NCI-H1417 treated with DMSO at 0.1 percent for 48 hours (cell line): ENCODE measurements at places on chromosomes 2 and 18.

DNA sequence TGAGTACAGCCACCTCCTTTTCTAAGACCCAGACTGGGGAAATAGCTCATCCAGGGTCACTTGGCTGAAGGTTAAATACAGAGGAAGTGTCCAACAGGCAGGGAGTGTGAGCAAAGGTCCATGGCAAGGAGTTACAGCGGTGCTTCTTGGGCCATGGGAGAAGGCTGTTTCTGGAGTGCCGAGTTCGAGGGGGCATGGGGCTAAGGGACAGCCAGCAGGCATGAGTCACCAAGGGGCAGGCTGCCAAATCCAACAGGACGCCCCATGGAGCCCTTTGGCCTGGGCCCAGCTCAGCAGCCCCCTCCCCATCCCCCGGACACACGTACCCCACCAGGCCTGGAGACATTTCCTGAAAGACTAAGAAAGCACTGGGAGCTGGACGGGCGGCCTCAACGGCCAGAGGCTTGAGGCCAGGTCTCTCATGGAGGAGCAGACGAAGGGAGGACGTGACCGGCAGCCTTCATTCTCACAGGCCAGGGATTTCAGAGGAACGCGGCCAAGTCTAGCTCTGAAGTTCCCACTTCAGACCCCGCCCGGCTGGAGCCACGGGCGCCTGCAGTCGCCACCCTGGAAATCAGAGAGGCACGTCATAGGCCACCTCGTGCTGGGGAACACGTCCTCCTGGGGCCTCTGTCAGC lies 160.4 kb downstream of the SMAD7 start:
- DNase-seq: no peak

DNA sequence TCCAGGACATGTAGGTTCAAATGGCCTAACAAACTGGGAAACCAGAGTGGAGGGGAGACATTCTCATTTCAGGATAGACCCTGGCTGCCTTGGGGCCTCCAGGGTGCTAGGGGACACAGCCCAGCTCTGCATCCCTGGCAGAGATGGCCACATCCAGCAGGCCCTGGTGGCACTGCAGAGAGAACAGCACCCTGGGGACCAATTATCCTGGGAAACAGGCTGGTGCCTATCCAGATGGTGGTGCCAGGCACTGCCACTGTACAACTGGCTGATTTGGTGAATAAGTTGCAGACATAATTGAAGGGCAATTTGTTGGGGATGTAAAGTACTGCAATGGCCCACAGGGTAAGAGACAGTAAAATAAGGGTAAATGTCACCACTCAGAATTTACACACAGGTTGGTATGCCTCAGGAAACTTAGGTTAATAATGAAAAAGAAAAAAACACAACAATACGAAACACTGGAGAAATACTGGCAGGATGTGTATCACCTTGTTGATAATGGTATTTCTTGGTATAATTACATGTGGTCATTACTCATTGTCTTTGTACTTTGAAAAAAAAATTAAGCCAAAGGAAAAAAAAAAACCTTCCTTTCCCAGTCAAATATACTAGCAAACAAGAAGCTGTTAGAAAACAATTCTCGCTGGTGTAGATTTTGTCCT lies 12.8 kb upstream of the SFTPB start:
- DNase-seq: no peak

- DNase-seq: no peak
Observed at GRCh38 chr2:98121149-98121548, 34.2 kb downstream of the VWA3B start.

DNA sequence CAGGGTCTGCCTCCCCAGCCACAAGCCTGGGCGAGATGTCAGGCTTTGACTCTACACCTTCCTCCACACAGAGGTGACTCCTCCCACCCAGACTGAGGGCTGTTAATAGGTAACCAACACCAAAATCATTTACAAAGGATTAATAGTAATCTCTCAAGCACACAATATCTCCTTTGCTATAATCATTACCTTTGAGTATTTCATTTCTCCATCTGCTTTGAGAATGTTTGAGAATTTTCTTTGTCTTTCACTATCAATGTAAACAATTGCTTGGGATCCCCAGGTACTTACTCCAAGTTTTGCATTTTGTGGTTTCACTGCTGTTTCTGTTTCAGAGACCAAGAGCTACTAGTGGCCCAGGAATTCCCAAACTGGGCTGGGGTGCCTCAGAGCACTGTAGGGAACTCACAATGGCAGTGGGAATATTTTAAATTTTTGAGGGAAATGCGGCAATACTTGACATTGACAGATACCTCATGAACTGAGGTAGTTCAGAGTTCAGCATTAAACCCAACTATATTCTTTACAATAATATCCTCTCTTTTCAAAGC lies 166.4 kb upstream of the MGAT5 start:
- DNase-seq: no peak

GRCh38 chr18:54952026-54952425 lies 7.2 kb downstream of the CCDC68 start:
- no peak for DNase-seq

- DNase-seq: no peak
Observed at GRCh38 chr2:65364986-65365733, 67.2 kb downstream of the SPRED2 start.

DNA sequence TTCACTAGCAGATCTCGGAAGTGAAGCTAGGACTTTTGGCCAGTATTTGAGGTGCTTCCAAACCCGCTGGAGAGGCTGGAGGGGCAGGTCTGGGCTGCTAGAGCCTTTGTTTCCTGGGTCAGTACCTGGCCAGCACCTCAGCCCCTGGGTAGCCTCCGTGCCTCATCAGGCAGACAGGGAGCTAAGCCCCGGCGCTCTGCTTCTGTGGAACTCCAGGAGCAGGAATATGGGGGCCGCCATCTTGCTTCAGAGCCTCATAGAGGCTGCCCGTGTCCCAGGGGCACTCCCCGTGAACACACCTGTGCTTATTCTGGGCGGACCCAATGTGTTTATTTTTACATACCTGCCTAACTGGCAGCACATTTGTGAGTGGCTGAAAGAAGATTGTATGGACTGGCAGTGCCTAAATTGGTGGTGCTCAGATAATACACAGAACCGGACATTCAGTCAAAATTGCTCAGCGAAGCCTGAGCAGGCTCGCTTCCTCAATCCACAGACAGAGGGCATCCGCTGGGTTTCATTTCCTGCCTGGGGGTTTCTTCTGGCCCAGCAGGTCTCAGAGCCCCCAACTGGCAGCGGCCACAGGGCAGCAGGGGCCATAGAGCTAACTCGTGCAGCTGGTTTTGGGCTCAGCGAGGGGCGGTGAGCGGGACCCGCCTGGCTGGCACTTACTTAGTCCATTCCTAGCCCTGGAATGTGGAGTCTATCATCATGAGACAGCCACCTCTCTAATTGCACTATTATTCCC lies 176.8 kb upstream of the ALKAL2 start:
- DNase-seq: no peak

DNA sequence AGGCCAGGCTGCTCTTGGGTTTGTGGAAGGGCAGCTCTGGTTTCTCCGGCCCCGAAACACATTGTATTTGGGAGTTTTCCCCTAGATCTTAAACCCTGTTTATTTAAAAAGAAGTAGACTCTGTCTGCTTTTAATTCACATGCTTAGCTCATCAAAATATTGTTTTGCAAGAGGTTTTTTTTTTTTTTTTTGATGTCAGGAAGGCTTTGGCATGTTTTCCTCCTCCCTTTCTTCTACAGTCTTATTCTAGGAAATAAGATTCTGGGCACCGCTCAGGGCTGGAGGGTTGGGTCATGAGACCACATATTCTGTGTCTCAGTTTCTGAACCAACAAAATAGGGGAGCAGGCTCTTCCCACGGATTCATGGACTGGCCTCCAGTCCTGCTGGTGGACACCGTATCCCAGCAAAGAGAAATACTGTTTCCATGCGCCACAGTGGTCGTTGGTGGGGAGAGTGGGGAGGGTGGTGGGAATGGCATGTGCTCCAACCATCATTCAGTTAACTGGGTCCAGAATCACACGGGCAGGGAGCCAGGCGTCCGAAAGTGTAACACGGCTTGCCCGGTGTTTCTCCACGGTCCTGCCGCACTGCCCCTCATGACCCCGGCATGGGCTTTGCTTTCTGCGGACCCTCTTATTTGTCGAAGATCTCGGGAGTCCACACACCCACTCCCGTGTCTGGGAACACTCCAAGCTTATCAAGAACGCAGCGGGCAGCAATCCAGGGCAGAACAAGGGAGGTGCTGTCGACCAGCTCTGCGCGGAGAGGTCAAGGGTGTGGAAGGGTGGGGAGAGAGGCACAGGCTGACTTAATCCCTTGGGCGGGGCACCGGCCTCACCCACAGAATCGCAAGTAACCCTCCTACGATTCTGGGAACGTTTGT lies 176.7 kb downstream of the GLI2 start:
- DNase-seq: no peak

GRCh38 chr2:201008296-201008829 lies 44.9 kb upstream of the ORC2 start:
- no peak for DNase-seq

- no peak for DNase-seq
Observed at GRCh38 chr2:240347373-240347940, 88.0 kb upstream of the GPC1 start.

DNA sequence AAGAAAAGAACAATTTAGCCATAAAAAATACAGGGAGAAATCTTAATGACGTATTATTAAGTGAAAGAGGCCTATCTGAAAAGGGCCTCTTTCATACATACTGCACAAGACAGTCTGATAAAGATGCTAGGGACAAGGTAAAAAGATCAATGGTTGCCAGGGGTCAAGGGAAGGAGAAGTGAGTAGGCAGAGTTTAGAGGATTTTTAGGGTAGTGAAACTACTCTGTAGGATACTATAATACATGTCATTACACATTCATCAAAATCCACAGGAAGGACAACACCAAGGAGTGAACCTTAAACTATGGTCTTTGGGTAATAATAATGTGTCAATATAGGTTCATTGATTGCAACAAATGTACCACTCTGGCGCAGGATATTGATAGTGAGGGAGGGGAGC lies 289.3 kb downstream of the FSIP2 start:
- no peak for DNase-seq

GRCh38 chr2:3780477-3781402 lies 77.4 kb downstream of the DCDC2C start:
- no peak for DNase-seq

- no peak for DNase-seq
Observed at GRCh38 chr18:79518028-79518682, 122.4 kb downstream of the NFATC1 start.

- no peak for DNase-seq
Observed at GRCh38 chr2:86764661-86765309, 25.9 kb downstream of the CD8A start.

DNA sequence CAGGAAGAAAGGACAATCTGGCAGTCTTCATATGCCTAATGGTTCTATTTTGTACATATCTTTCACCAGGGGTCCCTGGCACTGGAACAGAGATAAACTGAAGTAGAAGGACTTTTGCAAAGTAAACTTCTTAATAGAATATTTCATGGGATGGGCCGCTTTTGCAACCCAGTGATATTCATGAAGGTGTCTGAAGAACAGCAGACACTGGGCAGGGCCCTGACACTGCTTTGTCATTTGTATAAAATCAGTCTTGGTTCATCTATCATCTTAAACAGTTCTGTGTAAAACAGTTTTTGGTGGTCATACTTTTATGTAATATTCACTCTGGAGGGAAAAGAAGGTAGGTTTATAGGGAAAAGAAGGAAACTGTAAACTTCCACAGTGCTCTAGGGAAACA lies 66.4 kb downstream of the TMEM200C start:
- DNase-seq: no peak

DNA sequence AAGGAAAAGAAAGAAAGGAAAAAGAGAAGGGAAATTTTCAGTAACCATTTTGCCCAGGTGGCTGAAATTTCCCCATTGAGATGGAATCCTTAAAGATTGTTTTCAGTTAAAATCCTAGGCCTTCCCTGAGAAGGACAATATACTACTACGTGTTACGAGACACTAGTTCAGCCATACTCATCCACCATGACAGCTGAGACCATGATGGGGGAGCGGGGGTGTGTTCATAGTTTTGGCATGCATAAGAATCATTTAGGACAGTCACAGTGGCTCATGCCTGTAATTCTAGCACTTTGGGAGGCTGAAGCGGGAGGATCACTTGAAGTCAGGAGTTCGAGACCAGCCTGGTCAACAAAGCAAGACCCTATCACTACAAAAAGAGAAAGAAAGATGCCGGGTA lies 28.0 kb downstream of the PLA2R1 start:
- no peak for DNase-seq

- no peak for DNase-seq
Observed at GRCh38 chr2:71277536-71278103, 50.7 kb upstream of the PAIP2B start.

DNA sequence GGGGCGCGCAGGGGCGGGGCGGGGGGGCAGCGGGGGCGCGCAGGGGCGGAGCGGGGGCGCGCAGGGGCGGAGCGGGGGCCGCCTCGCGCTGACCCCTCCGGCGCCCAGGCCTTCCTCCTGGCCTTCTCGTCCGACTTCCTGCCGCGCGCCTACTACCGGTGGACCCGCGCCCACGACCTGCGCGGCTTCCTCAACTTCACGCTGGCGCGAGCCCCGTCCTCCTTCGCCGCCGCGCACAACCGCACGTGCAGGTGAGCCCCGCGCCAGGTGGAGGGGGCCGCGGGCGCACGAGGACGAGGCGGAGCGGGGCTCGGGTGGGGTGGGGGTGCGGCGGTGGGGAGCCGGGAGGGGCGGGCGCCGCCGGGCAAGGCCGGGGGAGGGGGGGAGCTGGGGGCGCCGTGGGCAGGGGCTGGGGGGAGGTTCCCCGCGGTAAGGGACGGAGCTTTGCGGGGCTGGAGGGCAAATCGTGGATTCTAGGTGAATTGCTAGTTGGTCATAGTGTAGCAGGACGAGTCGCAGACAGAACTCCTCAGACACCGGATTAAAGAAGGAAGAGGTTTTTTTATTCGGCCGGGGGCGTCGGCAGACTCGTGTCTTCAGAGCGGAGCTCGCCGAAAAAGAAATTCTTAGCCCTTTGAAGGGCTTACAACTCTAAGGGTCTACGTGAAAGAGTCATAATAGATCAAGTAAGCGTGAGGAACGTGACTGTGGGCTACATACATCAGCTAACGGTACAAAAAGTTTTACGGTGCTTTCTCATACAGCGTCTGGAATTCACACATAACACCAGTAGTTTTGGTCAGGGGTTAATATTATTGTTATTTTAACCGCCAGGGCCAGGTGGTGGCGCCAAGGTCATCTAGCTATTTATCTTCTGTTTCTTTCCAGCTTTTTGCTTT lies 29.9 kb downstream of the ANO7 start:
- DNase-seq: no peak

DNA sequence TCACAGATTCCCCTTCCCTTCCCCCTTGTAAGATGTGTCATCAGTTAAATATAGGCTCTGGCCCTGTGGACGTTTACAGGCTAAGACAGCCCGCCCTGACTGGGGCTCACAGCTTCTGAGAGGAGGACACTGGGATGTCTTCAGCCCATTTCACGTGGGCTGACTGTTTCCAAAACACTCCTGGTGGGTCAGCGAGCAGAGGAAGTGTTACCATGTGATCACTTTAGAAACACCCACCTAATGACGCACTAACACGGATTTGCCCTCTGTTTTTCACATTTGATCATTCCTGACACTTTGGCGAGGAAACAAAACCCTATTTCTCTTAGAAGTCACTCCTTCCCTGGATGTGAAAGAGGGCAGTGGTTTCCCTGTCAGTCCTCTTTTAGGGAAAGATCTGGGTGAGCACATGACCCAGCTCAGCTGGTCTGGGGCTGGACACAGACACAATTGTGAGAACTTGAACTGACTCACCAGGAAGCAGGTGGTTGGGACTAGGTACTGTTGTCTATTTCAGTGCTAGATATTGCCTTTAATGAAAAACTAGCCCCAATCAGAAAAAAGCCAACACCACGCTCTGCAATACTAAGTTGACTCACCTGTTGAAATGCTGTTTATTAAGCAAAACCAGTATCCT lies 38.8 kb downstream of the BMP10 start:
- no peak for DNase-seq
